ENCODE measurements at places on chromosomes 12 and 14.

DNA sequence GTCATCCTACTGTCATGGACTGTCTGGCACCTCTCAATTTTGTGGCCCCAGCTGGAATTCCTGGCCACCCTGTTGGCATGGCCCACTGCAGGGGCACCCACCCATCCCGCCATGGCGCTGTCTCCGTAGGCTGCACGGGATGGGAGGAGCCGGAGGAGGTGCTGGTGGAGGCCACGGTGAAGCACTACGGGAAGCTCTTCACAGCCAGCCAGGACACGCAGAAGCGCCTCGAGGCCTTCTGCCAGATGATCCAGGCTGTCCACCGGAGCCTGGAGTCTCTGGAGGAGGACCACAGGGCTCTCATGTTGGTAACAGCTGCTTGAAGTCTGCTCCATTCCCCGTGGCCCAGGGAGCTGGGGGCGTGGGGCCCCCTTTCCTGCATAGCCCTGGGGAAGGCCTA, 3.9 kb downstream of the CCDC197 start:
- no peak for DNase-seq

GRCh38 chr14:51019089-51019488, 74.8 kb upstream of the PYGL start:
- no peak for DNase-seq

GRCh38 chr14:102231476-102232347, 73.3 kb downstream of the MOK start:
- no peak for DNase-seq

- no peak for DNase-seq
These were observed at the start of gene NTS for GRCh38 chr12:85874031-85874461. Gene NTS (plus strand): TSS chr12:85874295. CDS start chr12:85874404, 109 bp downstream.

- DNase-seq, result peak; percentile 23
These were observed 110.7 kb downstream of the BTG1 start for GRCh38 chr12:92034858-92035401.

GRCh38 chr12:109255377-109255776, 53.7 kb downstream of the FOXN4 start:
- DNase-seq, result no peak

GRCh38 chr12:65876898-65877721, 52.8 kb downstream of the HMGA2 start:
- DNase-seq, result no peak

DNA sequence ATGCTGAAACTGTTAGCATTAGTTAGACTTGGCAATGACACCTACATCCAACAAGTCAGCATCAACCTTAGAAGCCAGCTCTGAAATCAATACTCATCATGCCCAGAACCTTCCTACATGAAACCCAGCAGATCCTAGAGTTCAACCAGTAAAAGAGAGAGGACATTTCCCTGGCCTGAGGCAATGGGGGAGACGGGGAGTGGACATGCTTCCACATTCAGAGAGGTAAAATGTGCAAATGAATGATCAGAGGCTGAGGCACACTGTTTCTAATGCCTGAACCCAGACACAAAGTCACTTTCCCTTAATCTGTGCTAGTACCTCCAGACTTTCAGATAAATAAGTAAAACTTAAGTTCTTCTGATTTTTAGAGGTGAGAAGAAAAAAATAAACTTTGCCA, 34.5 kb downstream of the ERO1A start:
- no peak for DNase-seq

GRCh38 chr12:94207849-94208621, 59.7 kb downstream of the PLXNC1 start:
- DNase-seq, result peak; percentile 11

- DNase-seq, result no peak
These were observed 1.1 kb downstream of the NELL2 start for GRCh38 chr12:44874981-44875416.

- no peak for DNase-seq
These were observed 3.5 kb upstream of the OSBPL8 start for GRCh38 chr12:76563061-76563460.

DNA sequence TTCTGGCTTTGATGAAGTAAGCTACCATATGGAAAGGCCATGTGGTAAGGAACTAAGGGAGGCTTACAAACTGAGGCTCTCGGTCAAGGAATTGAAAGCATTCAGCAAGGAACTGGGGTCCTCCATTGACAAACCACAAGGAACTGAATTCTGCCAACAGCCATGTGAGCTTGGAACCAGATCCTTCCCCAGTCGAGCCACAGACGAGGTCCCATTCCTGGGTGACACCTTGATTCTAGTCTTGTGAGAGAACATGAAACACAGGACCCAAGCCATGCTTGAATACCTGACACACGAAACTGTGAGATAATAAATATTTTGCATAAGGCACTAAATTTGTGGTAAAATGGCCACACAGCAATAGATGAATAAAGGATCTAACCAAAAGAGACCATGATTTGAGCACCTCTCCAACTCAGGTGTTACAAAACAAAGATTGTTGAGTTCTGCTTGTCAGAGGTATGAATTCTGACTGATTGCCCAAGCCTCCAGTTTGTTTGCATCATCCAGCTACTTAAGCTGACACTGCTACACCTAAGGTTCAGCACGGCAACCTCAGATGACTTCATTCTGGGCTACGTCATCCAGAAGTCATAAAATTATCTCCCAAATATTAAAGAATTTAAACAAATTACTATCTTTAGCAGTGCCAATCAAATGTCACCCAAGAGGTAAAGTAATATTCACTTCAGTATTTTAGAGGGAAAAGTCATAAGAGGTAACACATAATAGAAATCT, 59.4 kb downstream of the GARIN6 start:
- no peak for DNase-seq

GRCh38 chr12:24565300-24565699, 383.6 kb downstream of the BCAT1 start:
- no peak for DNase-seq

DNA sequence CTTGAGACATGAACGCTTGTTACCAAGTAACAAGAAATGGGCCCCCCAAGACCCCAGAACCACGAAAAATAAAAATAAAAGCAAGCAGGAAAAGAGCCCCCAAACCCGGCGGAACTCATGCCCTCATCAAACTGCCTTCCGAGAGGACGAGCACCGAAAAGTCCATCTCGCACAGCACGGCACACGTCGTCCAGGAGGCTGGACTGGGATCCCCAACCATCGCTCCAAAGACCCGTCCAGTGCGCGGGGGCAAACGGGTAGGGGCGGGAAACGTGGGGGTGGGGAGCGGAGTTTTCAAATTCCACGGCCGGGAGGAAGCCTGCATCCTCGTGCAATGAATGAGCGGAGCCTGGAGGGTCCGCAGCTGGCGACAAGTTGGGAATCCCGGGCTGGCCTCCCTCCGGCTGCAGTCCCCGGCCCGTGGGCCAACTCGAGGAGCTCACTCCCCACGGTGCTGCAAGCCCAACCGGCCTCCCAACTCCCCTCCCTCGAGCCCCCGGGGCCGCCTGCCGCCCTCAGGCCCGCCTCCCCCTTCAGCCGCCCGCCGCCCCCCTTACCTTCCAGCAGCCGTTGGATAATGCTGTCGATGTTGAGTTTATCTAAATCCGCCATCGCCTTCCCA, 484 bp downstream of the PPP1CC start:
- DNase-seq, result no peak

DNA sequence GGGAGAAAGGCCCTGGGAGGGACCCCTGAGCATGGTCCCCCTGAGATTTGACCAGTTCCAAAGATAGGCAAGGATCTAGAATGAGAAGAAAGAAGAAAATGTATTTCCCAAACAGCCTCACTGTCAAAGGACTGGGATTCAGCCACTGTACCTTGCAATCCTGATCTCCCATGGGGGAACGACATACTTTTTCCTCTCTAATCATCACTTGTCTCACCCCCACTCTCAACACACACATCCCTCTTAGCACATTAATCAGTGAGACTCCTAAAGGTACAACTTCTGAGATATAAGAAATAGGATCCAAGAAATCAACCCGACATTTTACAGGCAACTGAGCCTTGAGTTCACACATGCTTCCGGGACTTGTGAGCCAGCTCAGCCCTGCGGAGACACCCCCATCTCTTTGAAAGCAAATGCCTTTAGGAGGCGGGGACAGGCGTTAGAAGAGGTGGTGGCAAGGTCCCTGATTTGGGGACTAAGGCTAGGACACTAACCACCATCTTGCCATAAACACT, 1.4 kb downstream of the MAP3K9 start:
- DNase-seq, result peak; percentile 27

DNA sequence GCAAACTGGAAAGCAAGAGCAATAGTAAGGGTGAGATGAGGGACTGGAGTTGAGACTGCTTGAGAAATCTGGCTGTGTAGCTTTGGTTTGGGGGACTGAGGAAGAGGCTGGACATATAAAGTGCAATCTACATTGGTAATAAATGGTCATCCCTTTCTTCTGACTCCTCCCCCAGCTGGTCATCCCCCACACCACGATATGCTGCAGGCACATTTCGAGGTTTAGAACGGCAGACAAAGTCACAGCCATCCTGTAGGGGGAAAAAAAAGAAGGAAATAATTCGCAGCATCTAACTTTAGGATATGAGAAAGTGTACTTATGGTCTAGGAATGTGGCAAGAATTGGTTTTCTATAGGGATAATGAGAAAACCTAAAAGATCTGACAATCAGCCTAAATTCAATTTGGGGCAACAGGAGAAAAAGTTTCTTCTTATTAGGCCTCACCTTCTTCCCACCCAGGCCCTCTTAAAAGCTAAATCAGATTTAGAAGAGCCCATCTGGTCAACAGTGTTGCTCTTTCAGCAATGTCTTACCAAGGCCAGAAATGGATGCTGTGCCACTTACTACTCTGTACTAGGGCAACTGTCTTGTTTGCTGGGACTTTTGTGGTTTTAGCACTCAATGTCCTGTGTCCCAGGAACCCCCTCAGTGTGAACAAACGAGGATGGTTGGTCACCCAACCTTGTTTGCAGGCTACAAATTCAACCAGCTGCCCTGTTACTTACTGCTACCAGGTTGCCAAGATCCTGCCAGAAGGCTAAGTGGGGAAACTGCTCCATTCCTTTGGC, 7.6 kb downstream of the M6PR start:
- no peak for DNase-seq

DNA sequence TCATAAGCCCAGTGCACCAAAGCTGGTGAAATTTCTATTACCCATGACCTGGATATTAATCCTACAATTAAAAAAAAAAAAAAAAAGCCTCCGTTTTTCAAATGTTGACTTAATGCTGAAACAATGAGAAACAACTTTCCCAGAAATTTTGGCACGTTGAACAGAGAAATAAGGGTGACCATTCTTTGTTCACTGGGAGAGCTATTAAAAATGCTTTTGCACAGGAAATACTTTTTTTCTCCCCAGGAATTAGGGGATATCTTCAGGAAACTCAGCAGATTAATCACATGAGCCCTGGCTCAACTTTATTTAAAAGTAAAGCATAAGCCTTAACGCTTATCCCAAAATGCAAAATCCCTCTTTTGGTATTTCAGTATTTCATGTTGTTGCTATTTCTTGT, 54.8 kb upstream of the FLRT2 start:
- DNase-seq, result no peak

- DNase-seq, result no peak
These were observed 41.5 kb upstream of the NPAS3 start for GRCh38 chr14:32896979-32897697.

GRCh38 chr12:12583510-12584178, 21.0 kb upstream of the DUSP16 start:
- DNase-seq, result no peak

GRCh38 chr12:67275380-67275913, 6.3 kb downstream of the CAND1 start:
- DNase-seq, result no peak

DNA sequence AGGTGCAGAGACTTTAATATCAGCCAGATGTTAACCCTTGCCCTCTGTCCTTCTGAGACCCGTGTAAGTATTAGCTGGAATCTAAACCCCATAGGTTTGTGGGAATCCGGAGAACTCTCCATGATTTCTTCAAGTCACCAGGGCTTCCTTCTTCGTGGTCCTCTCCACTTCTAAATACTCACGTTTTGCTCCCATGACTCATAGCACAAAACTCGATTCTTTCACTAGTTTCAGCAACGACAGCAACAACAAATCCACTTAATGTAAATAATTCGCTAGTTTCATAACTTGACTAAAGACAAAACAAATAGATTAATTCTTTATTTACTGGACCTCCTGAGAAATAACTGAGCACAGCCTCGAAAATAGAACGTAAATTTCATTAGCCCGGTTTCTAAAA, 4.4 kb upstream of the CLEC2A start:
- DNase-seq, result no peak

DNA sequence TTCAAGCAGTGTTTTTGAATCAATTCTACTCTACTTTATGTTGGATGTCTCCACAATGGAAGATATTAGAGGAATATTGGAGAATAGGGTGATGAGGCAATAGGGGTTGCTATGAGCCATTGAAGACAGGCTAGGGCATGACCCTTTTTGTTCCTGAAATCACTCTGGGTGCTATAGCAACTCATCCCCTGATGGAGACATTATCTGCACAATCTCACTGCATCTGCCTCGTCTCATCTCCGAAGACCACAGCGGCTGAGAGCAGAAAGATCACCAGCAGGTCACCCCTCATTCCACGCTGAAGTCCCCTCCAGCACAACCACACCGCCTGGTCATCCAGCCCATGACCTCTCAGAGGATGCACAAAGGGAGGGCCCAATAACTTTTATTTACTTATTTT, 150.4 kb upstream of the TMEM132C start:
- DNase-seq, result no peak

DNA sequence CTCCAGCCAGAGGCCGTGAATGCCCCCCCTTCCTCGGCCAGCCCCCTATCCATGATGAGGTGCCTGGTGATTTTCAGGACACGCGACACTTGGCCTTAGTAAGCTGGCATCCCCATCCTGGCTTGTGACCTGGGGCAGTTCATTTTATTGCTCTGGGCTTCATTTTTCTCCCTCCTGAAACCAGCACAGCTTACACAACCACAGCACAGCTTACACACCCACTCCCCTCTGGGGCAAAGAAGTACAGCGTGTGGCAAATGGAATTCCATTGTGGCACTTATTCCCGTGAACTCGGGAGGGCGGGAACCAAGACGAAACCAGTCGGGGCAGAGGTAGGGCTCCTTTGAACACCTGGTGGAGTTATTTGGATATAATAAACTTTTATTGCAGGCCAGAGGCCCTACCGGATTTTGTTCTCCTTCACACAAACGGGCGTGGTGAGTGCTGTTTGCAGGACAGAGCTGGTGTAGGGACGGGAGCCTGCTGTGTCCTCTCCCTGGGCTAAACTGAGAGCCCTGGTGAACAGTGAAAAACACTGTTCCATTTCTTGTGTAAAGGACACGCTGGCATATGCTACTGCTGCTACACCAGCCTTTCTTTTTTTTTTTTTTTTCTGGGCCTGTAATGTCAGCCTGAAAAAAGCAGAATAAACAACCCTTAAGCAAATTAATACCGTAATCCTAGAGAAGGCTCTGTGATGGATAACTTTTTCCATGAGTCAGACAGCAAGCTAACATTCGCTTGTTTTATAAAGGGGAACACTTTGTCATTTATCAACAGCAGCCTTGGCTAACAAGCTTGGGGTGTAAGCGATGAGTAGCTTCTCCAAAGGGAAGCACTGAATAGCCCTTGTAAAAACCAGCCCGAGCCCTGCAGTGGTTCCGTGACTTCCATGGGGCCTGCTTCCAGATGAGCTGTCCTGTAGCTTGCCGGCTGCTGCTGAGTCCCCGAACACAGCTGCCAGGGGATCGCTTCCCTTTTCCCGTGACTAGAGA, 29.3 kb downstream of the CD9 start:
- DNase-seq, result no peak

Data from stimulated activated CD8-positive, alpha-beta memory T cell treated with anti-CD3 and anti-CD28 coated beads, Interleukin-4, amount 100 ng/mL, for 24 hours (primary cell).